ENCODE measurements at places on chromosomes 13 and 19.
A peak's percentile ranks its signal among the peaks of the same experiment; 100 is the strongest.

DNA sequence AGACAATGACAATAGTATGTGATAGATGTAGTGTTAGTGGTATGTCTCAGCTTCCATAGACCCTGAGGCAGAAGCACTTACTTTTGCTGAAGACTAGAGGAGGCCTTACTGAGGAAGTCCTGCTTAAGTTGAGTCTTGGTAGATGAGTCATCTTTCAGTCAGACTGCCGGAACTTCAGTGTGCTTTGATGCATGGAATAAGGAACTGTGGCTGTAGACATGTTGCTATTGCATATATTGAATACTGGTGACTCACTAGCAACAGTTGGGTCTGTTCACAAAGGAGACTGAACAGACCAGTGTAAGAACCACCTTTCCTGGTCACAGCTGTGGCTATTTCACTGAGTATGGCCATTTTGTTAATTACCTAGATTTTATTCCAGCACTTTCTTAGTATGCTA lies 1000.6 kb downstream of the OLFM4 start:
- no peak for DNase-seq

- DNase-seq: no peak
These were observed 381.0 kb downstream of the TSHZ3 start for GRCh38 chr19:30968210-30968609.

- no peak for DNase-seq
These were observed 79.1 kb upstream of the GPR12 start for GRCh38 chr13:26839682-26840081.

DNA sequence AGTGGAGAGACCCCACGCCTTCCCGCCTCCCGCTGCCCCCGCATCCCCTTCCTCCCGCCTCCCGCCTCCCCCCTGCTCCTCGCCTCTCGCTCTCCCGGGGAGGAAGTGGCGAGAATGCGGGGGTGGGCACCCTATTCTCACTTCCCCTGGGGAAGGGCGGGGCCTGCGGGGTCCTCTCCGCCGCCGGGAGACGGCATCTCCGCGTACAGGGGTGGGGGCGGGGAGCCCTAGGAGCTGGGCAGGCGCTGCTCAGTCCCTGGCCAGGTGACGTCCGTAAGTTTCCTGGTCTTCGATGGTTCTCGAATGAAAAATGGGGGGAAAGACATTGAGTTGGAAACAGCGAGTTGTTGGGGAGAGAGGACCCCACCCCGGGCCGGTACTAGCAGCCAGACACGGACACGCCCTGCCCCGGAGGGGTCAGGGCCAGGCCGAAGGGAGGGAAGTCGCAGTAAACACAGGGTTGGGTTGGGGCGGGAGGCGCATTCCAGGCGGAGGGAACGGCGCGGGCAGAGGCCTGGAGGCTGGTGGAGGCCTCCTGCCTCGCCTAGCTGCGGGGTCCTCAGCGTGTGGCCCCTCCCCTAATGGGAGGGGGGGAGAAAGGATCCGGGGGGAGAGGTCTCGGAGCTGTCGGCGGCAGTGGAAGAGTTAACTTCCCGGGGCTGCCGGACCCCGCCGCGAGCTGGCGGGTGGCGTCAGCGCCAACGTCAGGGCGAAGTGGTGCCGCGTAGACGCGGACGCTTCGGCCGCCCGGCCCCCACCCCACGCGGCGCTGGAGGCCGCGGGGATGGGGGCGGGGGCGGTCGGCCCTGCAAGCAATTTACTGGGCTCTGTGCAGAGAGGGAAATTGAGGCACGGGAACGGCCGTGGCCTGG lies 10.4 kb upstream of the JUND start:
- no peak for DNase-seq

DNA sequence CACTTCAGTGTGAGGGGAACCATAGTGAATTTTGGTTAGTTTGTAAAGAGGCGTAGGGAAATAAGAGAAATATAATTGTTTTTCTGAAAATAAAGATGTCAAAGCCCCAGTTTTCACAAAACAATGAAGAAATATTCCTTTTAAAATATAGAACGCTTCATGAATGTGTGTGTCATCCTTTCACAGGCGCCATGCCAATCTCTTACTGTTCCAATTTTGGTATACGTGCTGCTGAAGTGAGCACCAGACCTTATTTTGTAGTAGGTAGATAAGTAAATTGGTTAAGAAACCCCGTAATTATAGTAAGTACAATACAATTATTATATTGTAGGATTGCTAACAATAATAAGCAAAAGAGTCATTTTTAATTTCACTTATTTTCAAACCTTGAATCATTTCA lies 43.3 kb downstream of the NAA16 start:
- no peak for DNase-seq

- DNase-seq: no peak
These were observed 79.7 kb downstream of the LMO7 start for GRCh38 chr13:75715601-75716523.

DNA sequence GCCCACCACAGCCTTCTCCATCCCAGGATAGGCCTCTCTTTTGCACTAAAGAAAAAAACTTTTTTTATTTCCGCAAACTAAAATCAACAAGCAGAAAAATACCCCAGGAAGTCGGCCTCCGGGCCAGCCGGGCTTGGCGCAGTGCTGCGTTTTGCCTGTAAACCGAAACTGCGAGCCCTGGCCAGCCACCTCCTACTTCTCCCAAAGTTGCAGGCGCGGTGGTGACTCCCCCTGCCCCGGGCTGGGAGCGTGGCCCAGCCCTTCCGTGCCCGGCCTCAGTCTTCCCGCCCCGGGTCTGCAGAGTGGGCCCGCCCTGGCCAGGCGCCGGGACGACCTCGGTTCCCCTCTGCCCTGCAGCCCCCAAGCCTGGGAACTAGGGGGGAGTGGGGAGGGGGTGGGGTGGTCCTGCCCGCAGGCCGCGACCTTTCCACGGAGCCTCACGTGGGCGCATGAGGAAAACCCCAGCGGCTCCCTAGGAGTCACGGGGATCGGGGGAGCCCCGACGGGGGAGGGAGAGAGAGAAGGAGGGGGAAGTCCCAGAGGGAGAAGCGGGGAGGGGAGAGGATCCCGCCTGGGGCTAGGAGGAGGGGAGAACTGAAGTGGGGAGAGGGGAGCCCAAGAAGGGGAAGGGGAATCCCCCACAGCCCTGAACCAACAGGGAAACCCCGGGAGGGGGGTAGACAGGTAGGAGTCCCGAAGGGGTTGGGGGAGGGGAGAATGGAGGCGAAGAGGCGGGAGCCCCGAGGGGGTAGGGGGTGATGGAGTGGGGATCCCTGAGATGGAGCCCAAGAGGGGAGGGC lies 3.0 kb downstream of the GADD45B start:
- peak; percentile 63 for DNase-seq

DNA sequence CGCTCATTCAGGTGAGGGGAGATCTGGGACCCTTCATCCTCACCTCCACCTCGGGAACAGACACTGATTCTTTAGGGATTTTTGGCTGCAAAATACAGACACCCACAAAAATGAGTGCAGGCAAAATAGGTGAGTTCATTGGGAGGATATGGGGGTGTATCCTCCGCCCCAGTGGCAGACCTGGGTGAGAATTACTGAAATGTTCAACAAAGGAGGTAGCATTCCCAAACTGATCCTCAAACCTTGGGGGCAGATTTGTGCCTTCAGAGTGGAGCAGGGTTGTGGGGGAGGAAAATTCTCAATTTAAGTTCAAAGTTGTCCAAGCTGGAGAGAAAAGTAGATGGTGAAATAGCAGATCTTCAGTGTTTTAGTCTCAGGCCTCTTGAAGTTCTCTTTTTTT lies 31.3 kb upstream of the SIN3B start:
- DNase-seq: no peak

DNA sequence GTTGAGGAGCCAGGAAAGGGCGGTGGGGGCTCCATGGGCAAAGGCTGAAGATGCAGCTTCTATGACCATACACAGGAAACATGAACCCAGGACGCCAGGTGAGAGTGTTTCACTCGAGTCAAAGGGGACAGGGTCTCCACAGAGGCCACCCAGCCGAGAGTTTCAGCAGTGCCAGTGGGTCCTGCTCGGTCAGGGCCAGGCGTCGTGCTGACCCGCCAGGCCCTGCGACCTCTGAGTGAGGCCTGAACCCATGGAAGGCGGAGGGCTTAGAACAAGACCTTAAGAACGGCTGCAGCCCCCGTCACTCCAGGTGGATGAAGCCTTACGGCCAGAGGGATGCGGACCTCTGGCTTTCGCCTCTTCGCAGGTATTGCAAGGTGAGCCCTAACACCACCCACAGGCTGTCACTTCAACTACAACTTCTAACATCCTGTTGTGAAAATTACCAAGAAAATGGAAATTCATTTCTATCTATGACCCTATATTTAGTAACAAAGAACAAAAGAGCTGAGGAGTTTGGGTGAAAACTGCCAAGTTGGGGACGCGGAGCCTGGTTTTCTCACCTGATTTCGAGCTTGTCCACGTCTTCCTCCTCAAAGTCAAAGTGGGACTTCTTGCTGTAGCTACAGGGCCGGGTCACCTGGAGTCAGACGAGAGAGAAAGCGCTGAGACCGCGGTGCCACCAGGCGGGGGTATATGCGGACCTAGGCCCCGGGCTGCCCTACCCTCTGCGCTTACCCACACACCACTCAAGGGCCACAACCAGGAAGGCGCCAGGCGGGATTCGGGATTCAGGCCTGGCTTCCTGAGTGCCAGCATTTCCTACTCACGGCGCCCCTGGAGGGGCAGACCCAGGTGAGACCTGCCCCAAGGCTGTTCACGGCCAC lies 50.1 kb upstream of the C13orf46 start:
- no peak for DNase-seq

- DNase-seq: no peak
These were observed 147.3 kb downstream of the SLC7A1 start for GRCh38 chr13:29448174-29448573.

Measured in omental fat pad (tissue), 4 donors.